ENCODE measurements at places on chromosomes 3 and 15. TPM values are rescaled to one million over a fixed set of nuclear protein-coding genes. Genes with fewer than 3 reads are reported as not detected.
A peak's percentile ranks its signal among the peaks of the same experiment; 100 is the strongest.

PIERCE2 gene
- 7.4 TPM for polyA plus RNA-seq

DNA sequence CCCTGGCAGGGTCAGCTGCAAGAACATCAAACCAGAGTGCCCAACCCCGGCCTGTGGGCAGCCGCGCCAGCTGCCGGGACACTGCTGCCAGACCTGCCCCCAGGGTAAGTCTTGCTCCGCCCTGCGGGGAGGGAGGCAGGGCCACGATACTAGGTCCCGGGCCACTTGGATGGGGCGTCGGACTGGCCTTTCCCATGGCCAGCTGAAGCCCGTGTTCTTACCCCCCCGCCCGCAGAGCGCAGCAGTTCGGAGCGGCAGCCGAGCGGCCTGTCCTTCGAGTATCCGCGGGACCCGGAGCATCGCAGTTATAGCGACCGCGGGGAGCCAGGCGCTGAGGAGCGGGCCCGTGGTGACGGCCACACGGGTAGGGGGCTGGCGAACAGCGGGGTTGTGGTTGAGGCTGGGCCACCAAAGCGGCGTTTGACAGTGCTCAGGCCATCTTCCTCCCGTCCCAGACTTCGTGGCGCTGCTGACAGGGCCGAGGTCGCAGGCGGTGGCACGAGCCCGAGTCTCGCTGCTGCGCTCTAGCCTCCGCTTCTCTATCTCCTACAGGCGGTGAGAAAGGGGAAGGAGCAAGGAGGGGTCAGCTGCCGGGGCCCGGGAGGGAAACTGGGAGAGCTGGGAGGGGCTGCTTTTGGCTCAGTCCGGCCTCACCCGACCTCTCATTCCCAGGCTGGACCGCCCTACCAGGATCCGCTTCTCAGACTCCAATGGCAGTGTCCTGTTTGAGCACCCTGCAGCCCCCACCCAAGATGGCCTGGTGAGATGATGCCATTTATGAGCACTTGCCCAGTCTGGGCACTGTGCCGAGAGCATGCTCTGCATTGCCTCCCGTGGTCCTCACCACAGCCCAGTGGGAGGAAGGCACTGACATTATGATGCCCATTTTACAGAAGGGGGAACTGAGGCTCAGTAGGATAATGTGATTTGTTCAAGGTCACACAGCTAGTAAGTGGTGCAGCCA lies 1.7 kb downstream of the CHRD start:
- DNase-seq: no peak
- peaks cover 20% of the 10 kb centered on the region for H3K36me3 ChIP-seq
- H3K4me3 ChIP-seq: peak overlapping the region; percentile 62
- peak overlapping the region; percentile 56 for H3K27ac ChIP-seq

DNA sequence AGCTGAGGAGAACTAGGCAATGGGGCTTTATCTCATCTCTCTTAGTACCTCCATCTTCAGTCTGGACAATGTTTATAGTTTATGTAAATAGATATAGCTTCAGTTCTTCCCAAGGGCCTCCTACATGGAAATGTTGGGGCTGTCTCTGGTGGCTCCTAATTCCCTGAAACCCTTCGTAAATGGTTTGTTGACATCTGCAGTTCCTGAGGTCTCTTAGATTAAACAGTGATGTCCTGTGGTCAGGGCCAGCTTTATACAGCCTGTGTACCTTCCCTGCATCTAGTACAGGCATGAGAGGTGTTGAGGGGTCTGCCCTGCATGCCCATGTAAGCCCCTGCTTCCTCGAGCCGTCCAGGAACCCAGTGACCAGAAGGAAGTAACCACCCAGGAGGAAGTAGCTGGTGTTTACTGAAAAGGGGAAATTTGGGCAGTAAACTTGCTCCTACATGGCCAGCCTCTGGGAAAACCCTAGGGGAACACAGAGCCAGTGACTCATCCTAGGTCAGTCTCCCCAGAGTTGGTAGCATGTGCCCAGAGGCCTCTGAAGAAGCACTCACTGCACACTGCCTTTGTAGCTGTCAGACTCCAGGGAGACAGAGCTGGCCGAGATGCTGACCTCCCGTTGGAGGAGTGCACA lies 4.7 kb upstream of the TBC1D2B start:
- H3K27me3 ChIP-seq: no peaks in the 10 kb centered on the region
- peak overlapping the region; percentile 55 for H3K27ac ChIP-seq
- DNase-seq: no peak
- H3K4me1 ChIP-seq: peaks cover 40% of the 10 kb centered on the region
- no peak overlapping the region for H3K4me3 ChIP-seq

PAK2 gene
- polyA plus RNA-seq: 16.1 TPM

DNA sequence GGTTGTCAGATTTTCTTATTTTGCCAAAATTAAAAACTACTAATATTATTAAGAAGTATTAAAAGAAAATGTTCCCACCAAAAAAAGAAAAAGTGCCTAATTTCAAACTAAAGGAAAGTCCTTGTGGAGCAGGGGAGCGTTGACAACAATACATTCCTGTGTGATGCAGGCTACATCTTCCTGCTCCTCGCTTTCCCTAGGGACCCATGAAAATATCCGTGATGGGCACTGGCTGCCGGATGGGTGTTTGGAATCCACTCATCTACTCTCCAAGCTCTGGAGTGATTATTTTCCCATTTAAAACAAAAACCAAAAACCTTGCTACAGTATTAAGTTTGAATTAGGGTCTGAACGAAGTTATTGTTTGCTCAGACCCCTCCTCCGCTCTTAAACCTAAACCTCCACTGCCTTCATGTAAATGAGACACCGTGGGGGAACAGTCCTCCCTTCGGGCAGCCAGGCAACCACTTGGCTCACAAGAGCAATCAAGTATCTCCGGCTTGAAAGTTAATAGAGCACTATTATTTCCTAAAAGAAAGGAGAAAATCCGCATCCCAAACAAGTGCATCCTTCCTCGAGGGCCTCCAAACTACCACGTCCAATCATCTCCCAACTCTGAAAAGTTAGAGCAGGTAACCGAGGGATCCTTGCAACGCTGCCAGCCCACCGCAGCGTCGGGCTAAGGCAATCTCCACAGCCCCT lies 1.5 kb downstream of the ITGB5 start:
- peaks cover 19% of the 10 kb centered on the region for H3K27me3 ChIP-seq
- DNase-seq: no peak
- peak overlapping the region; percentile 89 for H3K27ac ChIP-seq
- peak overlapping the region; percentile 77 for H3K4me3 ChIP-seq
- no peaks in the 10 kb centered on the region for H3K36me3 ChIP-seq

ITGA11 gene
- 0.08 TPM for polyA plus RNA-seq

DNA sequence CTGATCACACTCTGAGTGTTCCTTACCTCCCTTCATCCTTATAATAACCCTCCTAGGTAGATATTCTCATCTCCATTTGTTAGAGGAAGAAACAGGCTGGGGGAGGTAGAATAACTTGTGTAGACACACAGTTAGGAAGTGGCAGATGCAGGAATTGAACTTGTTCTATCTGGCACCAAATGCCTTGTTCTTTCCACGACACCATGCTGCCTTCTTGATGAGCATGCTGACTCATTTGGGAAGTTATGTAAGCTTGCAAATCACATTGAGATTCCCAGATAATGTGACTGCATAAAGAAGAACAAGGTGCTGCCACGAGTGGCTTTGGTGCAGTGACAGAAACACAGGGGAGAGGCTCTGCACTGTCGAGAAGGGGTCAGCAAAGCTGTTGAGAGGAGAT lies 27.5 kb upstream of the NDUFB4 start:
- peaks cover 18% of the 10 kb centered on the region for H3K4me1 ChIP-seq
- no peaks in the 10 kb centered on the region for H3K27me3 ChIP-seq
- DNase-seq: no peak
- no peaks in the 10 kb centered on the region for H3K36me3 ChIP-seq
- H3K4me3 ChIP-seq: no peak overlapping the region
- H3K27ac ChIP-seq: no peak overlapping the region

DNA sequence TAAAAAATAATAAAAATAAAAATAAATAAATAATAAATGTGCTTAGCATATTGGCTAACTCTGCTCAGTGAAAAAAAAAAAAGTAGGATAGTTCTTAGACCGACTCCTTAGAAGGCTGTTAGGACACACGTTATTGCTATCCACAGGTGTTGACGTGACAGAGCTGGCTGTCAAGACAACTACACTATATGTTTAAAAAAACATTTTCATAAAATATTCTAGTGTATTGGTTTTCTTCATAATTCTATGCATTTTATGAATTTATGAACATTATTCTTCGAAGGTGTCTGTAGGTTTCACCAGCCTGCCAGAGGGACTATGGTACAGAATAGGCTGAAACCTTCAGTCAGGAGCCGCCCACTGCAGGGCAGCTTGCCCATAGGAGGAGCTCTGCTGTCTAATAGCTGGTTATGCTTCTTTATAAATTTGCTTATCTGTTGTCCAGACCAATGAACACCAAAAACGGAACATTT lies 9.2 kb downstream of the TM4SF1 start:
- peaks cover 41% of the 10 kb centered on the region for H3K4me1 ChIP-seq
- no peak for DNase-seq
- H3K27me3 ChIP-seq: no peaks in the 10 kb centered on the region
